Activated naive CD8-positive, alpha-beta T cell treated with anti-CD3 and anti-CD28 coated beads, Interleukin-2, amount 10 ng/mL, durations not matched to agents 7 days and 5 days (primary cell): ENCODE measurements at places on chromosomes 4 and X.

GRCh38 chr4:20544645-20545044, 155.6 kb upstream of the PACRGL start:
- DNase-seq, result no peak

- DNase-seq, result peak; percentile 68
Observed at GRCh38 chrX:19682712-19683331, 167.5 kb upstream of the MAP3K15 start.

- no peak for DNase-seq
Observed at GRCh38 chr4:1247864-1248244, 1.1 kb downstream of the CTBP1 start.

GRCh38 chr4:149801416-149801815, 14.2 kb downstream of the IQCM start:
- DNase-seq, result no peak

- DNase-seq, result no peak
Observed at GRCh38 chrX:16975233-16975632, 28.8 kb downstream of the REPS2 start.

GRCh38 chr4:20916106-20916505, 215.8 kb downstream of the PACRGL start:
- DNase-seq, result peak; percentile 32

DNA sequence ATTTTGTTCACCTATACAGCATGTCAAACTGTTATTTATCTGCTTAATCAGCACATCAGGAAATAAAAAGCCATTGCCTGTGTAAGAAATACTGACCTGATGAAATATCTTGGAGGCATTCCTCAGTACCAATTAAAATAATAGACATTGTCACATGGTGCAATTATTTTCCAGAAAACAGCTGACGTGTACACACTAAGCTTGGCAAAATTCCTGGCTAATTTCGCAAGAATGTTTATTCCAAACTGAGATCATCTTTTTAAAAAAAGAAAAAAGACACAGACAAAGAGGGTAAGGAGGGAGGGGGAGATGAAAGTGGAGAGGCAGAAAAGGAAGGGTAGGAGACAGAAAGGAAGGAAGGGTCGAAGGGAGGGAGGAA, 61.9 kb upstream of the NFKB1 start:
- DNase-seq, result no peak

GRCh38 chrX:109475174-109475891, 6.6 kb downstream of the GUCY2F start:
- DNase-seq, result no peak

- no peak for DNase-seq
Observed at GRCh38 chr4:85777908-85778631, 303.1 kb downstream of the ARHGAP24 start.

GRCh38 chr4:73434311-73434710, 1.7 kb upstream of the AFP start:
- DNase-seq, result no peak

DNA sequence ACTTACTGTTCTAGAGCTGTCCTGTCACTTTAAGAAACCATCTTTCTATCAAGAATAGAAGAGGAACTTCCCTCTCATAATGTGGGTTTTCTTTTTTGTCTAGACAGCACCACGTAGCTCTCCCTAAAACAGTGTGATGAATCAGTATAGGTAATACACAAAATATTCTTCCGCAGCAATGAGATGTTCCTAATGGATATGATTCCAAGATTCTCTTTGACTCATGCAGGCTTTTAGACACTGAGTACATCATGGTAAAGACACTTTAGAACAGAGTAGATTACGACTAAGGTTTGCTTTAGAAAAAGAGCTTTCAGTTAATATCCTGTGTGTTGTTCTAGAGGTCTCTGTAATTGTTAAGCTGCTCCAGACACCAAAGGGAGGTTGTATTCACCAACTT, 69.8 kb downstream of the PTTG2 start:
- no peak for DNase-seq

DNA sequence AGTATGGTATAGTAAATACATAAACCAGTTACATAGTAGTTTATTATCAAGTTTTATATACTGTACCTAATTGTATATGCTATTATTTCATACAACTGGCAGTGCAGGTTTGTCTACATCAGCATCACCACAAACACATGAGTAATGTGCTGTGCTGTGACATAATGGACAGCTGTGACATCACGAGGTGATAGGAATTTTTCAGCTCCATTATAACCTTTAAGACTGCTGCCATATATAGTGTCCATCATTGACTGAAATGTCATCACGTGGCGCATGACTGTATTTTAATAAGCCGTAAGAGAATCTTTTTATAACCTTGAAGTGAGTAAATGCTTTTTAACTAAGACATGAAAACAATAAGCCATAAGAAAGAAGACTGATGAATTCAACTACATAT, 44.8 kb upstream of the ANK2 start:
- no peak for DNase-seq

GRCh38 chr4:158936238-158936637, 166.6 kb upstream of the RAPGEF2 start:
- DNase-seq, result no peak

- no peak for DNase-seq
Observed at GRCh38 chr4:172356016-172356415, 542.8 kb downstream of the GALNTL6 start.

DNA sequence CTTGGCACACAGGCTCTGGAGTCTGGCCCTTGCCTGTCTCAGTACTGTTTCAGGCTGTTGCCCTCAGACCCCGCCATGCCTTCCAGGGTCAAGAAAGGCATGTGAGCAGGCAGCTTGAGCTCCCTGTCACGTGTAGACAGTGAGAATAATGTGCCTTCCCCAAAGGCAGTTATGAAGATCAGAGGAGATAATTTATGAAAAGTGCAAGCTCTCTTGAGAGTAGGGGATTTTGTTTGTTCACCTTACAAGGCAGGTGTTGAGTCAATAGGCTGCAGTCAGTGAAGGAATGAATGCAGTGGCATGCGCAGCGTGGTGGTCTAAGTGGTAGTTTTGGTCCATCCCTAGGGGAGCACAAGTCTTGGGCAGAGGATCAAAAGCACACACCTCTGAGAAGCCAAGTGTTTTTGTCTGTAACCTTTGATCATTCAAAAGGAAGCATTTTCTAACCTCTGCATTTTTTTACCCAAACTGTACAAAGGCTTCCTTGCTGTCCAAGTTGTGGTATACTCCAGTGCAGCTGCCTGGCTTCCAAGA, 14.4 kb downstream of the HADH start:
- DNase-seq, result no peak

- no peak for DNase-seq
Observed at GRCh38 chr4:183838987-183839712, 66.0 kb upstream of the STOX2 start.

DNA sequence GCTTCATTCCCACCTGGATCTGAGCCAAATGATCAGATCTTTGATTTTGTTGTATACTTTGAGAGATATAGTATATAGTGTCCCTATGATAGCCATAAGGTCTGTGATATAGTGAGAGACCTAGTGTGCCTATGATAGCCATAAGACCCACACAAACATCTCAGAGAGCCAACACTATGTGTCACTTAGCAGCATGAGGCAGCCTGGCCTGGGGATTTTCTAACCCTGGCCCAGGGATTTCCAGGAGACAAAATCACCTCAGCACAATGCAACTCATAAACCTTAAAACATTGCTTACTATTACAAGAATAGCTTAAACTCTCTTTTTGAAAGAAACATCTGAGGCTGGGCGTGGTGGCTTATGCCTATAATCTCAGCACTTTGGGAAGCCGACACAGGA, 23.2 kb upstream of the COL25A1 start:
- DNase-seq, result no peak

GRCh38 chrX:47321386-47321785, 49.0 kb upstream of the ZNF157 start:
- no peak for DNase-seq

DNA sequence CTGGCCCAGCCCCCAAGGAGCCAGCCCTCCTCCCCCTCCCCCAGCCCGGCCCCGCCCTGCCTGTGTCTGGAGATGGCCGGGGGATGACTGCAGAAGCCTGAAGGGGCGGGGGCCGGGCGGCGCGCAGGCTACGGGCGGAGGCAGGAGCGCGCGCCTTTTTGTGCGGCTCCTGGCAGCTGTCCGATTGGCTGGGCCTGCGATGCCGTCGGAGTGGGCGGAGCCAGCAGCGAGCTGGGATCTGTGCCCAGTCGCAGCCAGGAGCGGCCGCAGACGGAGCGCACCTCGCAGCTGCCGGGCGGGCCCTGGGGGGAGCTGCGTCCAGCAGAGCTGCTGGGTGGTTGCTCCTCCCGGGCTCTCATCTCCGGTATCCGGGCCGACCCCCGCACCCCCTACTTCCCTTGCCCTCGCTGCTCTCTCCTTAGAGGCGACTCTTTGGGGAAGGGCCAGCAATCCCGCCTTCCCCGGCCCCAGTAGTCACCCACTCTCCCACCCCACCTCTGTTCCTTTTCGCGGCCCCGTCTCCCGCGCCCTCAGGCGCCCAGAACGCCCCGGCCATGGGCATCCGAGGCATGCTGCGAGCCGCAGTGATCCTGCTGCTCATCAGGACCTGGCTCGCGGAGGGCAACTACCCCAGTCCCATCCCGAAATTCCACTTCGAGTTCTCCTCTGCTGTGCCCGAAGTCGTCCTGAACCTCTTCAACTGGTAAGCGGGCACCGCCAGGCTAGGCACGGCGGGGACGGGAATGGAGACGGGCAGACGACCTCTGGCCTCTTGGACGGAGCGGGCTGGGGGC, at the start of gene GABRQ:
Gene GABRQ, plus strand, starts transcription at position 247 of the 794 bp plus-strand sequence. Its CDS starts 308 bp downstream, at position 555.
- no peak for DNase-seq

GRCh38 chrX:153190381-153190780, 11.3 kb downstream of the MAGEA1 start:
- DNase-seq, result no peak

DNA sequence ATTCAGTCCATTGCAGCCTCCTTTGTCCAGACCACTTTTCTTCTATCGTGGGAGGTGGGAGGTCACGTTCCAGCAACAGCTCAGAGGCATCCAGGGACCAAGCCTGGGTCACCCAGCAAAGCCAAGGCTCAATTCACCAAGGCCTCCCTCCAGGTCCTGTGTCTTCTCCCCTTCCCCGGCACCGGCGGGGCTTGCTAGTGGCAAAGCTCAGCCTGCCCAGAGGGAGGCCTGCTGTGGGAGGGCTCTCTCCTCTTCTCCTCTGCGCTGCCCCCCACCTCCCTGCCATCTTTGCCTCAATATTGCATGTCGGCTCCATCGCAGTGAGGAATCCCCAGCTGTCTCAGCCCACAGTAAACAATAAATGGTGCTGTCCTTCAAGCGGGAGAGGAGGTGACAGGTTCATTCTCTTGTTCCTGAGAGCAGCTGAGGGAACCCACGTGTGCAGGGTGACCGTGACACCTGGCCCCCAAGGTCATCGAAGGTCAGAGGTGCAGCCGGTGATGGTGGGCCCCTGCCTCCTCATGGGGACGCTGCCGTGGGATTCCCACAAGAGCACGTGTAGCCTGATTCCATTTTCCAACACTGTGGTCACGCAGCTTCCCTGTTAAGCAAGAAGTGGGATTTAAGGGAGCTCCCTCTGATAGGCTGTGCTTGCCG, 111.5 kb upstream of the PSAPL1 start:
- DNase-seq, result no peak

- no peak for DNase-seq
Observed at GRCh38 chr4:165355900-165356300, 22.9 kb upstream of the CPE start.

DNA sequence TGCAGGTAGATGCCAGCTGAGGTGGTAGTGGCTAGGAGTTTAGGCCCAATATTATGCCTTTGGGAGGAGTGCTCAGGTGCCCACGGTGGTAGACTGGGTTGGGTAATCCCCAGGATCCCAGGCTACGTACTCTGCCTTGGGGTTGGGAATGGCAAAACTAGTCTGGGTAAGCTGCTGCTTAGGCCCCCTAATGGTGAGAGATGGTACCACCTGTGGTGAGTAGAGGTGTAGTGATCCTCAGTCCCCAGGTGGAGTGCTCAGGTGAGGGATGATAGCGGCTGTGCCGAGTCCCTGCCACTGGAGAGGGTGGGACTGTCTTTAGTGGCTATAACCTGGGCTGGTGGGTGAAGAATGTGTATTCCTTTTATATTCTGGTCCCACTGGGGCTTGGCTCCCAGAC, 75.2 kb downstream of the IL1RAPL2 start:
- no peak for DNase-seq

- DNase-seq, result no peak
Observed at GRCh38 chr4:115973768-115974167, 860.3 kb upstream of the NDST4 start.

GRCh38 chr4:158299459-158300007, 89.2 kb downstream of the TMEM144 start:
- DNase-seq, result no peak

GRCh38 chr4:86306816-86307215, 53.0 kb downstream of the MAPK10 start:
- DNase-seq, result no peak

DNA sequence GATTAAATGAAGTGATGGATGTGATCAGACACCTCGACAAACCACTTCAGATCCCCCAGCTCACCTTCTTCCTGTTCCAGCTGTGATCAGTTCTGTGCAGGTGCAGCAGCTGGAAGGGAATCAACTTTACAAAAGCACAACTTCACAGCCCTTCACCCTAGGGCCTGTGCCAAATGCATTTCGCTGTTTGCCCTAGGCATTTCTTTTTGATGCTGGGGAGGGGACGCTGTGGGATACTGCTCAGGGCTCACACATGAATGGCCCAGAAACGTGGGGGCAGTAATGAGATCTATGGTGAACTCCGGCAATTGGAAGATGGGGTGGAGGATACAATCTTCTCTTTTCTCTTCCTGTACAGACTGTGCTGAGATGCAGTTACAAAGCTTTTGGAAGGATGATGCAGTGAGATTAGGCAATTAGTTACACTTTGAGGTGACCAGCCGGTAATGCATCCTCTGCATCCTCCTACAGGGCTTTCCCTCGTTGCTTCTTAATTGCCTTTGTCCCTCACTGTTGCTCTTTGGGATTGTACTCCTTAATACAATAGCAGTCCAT, 215.1 kb upstream of the PITX2 start:
- DNase-seq, result no peak

GRCh38 chr4:51932684-51933083, 87.5 kb downstream of the LRRC66 start:
- DNase-seq, result no peak

- peak; percentile 49 for DNase-seq
Observed at GRCh38 chrX:136162827-136163570, 15.7 kb downstream of the FHL1 start.

- no peak for DNase-seq
Observed at GRCh38 chr4:25860586-25861279, 2.1 kb downstream of the SEL1L3 start.

GRCh38 chr4:106852426-106852825, 183.7 kb downstream of the DKK2 start:
- DNase-seq, result no peak
